ENCODE measurements at places on chromosomes 2 and 18.

- no peak for DNase-seq
These were observed 415.9 kb downstream of the NBAS start for GRCh38 chr2:15145046-15145817.

DNA sequence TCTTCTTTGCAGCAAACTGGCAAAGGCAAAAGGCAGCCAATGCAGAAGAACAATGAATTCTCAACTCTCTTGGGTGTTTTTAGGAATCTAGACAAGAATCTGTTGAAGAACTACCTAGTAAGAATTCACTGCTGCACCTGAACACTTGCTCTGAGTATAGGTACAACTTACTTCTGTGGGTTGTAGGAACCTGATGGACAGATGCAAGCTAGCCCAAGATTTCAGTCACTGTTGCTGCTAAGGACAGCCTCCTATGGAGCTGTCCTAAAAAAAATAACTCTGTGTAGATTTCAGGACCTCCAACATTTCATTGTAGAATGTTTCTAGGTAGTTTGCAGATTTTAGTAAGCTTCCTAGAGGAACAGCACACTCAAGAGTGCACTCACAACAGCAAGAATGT lies 363.5 kb downstream of the CBLN2 start:
- DNase-seq, result no peak

- no peak for DNase-seq
These were observed 101.0 kb downstream of the EVA1A start for GRCh38 chr2:75459565-75460310.

DNA sequence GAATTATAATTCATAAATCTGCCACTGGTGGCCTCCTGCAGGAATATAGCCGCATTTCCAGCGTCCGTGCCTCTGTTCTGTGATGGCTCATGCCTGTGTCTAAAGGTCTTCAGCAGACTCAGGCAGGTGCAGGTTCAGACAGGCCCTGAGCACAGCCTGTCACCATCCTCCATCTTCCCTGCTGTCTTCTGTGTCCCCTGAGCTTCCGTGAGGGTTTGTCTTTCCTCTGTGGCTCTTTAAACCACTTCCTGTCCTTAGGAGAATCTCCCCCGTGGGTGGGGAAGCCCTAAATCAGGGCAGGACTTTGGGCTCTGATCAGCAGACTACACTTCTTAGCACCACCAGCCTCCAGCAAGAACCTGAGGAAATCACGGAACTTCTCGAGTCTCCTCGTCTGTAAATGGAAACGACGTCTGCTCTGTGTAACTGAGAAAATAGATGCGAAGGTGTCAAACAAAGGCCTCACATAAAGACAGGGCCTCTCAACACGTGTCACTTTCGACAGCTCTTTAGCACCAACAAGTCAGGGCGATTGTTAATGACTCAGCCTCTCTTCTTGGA lies 24.1 kb upstream of the NFATC1 start:
- no peak for DNase-seq

GRCh38 chr18:38545071-38545470 lies 979.5 kb upstream of the CELF4 start:
- no peak for DNase-seq

GRCh38 chr18:38895560-38895959 lies 1330.0 kb upstream of the CELF4 start:
- no peak for DNase-seq

DNA sequence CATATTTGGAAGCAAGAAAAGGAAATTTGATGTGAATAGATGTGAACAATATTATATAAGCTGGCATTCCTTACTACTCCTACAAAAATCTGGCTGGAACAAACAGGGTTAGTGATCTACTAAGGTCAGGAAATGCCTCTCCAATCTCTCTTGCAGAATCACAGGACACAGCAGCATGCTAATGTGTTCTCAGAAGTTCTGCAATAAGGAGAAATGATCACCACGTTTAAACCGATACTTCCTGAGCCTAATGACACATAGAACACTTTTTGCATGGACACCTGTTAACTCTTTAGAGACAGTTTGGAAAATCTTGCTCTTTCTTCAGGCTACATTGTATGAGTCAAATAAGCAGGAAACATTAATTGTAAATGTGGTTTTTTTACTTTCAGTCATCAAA lies 89.6 kb upstream of the MAP3K20 start:
- DNase-seq, result no peak

GRCh38 chr2:1278861-1279260 lies 134.4 kb upstream of the TPO start:
- no peak for DNase-seq

- DNase-seq, result no peak
These were observed 194.2 kb downstream of the RIT2 start for GRCh38 chr18:42921226-42921737.

- DNase-seq, result no peak
These were observed 182.9 kb downstream of the RTP5 start for GRCh38 chr2:242052421-242052820.

GRCh38 chr2:207686812-207687211 lies 24.6 kb upstream of the CCNYL1 start:
- no peak for DNase-seq

GRCh38 chr2:128332091-128332634 lies 13.5 kb upstream of the HS6ST1 start:
- DNase-seq, result no peak

DNA sequence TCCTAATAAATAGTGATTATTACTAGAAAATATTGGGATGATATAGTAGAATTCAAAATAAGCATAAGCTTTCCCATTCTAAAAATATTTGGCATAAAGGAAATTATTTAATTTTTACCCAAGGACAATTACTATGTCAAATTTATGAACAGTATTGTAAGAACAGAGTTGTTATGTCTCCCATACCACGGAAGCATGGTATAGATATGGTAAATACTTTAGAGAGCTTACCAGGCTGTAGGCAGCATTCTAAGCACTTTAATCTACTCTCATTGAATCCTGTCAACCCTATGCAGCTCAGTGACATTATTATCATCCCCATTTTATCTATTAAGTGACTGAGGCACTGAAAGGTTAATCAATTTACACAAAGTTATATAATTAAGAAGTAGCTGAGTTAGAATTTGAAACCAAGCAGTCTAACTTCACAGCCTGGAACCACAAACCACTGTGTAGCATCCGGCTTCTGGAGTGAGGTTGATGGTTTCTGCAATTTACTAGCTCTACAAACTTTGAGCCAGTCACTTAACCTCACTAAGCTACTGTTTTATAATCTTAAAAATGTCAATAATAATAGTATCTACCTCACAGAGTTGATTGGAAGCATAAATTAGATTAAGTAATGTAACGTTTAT lies 323.7 kb downstream of the ARHGAP15 start:
- DNase-seq, result no peak

DNA sequence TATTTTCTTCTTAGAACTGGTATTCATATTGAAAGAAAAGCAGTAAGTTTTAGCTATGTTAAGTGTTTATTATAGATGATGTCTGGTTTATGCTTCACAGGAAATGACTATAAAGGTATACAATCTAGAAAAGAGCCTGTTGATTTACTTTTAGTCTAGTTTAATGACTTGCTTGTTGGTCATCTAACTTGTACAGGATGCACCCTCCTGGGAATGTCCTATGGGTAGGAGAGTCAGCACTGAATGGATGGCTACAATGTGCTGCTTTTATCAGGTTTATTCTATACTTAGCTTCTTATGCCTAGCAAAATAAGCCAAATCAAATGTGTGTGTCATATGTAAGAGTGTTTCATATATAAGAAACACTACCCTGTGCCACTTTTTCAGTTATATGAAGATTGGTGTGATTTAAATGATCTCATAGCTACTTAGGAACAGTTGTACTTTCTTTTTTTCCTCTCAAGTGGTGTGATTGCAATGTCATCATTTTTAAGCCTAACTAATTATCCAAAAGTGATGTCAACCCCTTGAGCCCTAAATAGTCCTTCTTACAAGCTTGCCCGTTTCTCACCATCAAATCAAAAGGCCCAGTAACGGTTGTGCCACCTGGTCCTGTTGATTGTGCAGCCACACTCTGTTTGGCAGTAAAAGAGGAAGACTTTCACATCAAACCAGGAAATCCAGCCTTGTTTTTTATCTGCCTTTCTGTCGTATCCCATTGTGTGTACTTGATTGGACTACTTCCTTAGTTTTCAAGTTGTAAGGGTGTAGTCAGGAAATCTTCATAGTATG lies 176.0 kb downstream of the DIS3L2 start:
- DNase-seq, result no peak

GRCh38 chr2:29247336-29247914 lies 132.2 kb downstream of the CLIP4 start:
- DNase-seq, result no peak

- no peak for DNase-seq
These were observed 58.2 kb downstream of the TWSG1 start for GRCh38 chr18:9392726-9393125.

- DNase-seq, result no peak
These were observed 12.6 kb upstream of the ID2 start for GRCh38 chr2:8669157-8669817.

- no peak for DNase-seq
These were observed 42.1 kb upstream of the EVA1A start for GRCh38 chr2:75602724-75603342.

- peak; percentile 62 for DNase-seq
These were observed 87.3 kb upstream of the LCLAT1 start for GRCh38 chr2:30359644-30360167.

DNA sequence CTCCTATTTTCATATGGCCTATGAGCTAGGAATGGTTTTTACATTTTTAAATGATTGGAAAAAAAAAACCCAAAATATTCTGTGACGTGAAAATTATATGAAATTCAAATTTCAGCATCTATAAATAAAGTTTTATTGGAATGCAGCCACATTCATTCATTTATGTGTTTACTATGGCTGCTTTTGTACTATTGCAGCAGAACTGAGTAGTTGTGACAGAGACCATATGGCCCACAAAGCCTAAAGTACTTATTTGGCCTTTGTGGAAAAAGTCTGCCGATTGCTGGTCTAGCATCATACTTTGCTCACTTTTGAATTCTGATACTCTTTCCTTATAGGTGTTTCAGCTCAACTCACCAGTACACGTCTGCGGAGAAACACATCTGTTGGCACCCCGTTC lies 39.0 kb downstream of the MYO3B start:
- no peak for DNase-seq

DNA sequence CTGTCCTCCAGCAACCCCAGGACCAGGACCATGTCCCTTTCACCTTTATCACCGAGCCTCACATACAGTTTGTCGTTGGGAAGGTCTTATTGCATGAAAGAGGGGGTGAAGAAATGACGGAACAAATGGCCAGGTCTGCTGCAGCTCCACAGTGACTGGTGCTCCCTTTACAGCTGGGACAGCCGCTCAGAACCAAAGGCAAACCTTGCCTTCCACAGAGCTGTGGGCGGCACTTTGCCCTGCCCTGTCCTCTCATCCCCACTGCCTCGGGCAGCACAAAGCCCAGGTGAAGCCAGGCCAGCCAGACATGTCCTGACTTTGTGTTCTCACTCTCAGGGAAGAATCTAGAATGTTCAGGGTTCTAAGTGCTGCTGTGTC lies 961 bp downstream of the GPR55 start:
- DNase-seq, result no peak

DNA sequence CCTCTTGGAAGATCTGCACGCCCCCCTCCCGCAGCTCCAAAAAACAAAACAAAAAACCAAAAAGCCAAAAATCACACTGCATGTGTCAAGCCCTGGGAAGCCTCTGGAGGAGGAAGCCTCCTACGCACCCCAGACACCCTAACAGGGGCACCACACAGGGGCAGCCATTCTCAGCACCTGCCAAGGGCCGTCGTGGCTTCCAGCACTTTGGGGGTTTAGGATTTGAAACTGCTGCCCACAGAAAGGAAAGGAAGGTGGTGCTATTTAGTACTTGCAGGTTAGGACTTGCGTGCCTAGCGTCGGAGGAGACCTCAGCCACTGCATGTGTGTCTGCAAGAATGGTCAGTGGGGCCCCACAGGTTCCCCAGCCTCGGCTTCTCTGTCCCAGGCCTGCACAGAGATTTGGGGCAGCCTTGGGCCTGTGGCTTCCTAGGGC lies 419 bp upstream of the GPR55 start:
- no peak for DNase-seq

DNA sequence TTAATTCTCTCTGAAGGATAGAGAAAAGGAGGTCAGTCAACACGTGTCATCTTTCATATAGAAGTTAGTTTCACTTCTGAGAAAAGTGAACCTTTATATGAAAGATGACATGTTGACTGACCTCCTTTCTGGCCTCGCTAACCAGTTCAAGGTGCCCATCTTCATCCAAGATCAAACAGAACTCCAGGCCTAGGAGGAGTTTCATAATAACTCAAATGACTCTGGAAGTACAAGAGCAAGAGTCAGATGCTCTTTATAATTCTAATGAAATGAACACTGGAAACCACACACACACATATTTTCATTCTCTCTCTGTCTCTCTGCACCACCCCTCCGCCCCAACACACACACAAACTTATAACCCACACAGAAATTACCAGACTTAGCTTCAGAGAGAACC lies 16.3 kb downstream of the ANKRD44 start:
- no peak for DNase-seq

GRCh38 chr2:235614900-235615712 lies 121.3 kb downstream of the AGAP1 start:
- DNase-seq, result no peak

- DNase-seq, result no peak
These were observed 728.1 kb upstream of the PIK3C3 start for GRCh38 chr18:41226911-41227310.

GRCh38 chr2:128520791-128521190 lies 202.1 kb upstream of the HS6ST1 start:
- DNase-seq, result no peak

- DNase-seq, result no peak
These were observed 436.3 kb downstream of the CMPK2 start for GRCh38 chr2:6429210-6429986.

- DNase-seq, result no peak
These were observed 154.7 kb downstream of the MBD2 start for GRCh38 chr18:54069729-54070128.

- peak; percentile 61 for DNase-seq
These were observed 81.5 kb upstream of the LDLRAD4 start for GRCh38 chr18:13136904-13137669.
